WTC11 (cell line): ENCODE measurements at places on chromosomes 11 and 22.

DNA sequence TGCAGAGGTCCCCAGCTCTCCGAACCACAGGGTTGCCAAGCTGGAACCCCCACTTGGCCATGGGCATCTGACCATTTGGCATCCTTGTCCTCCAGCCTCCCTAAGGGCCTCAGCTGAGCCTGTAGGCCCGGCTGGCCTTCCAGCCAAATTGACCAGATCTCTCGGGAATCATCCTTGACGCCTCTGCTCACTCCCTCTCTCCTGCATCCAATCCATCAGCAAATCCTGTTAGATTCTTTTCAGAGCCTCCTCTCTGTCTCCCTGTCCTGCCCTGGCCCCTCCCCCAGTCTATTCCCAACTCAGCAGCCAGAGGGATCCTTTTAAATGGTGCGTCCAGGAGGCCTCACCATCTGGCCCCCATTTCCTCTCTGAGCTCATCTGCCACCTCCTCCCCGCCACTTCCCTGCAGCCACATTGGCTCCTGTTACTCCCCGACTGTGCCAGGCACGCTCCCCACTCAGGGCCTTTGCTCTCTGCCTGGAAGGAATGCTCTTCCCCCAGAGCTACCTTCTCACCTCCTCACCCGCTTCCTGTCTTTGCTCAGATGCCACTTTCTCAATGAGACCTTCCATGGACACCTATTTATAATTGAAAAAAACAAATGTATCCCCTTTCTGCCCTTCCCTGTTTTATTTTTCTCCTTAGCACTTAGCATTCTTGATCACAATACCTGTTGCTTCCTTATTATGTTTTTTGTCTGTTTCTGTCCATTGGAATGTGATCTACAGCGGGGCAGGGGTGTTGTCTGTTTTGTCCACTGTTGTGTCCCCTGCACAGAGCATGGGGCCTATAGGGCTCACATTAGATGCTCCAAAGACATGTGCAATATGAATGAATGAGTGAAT lies 78.1 kb downstream of the NFAM1 start:
- peak; percentile 56 for DNase-seq

- DNase-seq, result peak; percentile 67
Observed at GRCh38 chr11:17719938-17720795, 796 bp downstream of the MYOD1 start.

DNA sequence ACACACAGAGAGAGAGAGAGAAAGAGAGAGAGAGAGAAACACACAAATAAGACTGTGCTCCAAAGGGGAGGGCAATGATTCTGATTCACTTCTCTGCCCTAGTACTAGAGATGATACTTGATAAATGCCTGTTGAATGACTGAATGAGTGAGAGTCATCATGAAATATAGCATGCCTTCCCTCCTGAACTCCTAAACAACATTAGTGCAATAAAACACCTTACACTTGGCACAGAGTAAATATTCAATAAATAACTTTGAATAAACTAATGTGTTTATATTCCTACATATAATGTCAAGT lies 511.2 kb upstream of the RAG2 start:
- no peak for DNase-seq

GRCh38 chr11:120056301-120057027 lies 81.4 kb downstream of the TRIM29 start:
- no peak for DNase-seq

- peak; percentile 68 for DNase-seq
Observed at GRCh38 chr11:6419009-6419631, at the start of gene APBB1. APBB1 (minus strand) TSS chr11:6419094; CDS start chr11:6411347, 7,747 bp downstream.

DNA sequence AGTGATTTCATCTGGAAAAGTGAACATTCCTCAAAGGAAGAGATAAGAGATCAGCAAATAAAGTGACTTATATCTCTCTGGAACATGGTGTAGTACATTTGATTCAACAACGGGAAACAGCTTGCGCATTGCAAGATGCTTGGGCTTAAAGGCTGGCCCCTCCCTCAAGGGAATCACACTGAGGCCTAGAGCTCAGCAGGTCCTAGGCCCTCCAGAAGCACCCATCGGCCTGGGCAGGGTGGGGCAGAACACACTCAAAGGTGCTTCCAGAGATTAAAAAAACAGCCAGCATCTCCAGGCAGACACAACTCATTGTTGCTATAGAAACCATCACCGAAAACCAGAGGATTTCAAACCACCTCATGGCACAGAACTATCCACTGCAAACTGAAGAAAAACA lies 69.0 kb upstream of the ARFGAP3 start:
- no peak for DNase-seq

- no peak for DNase-seq
Observed at GRCh38 chr22:37290737-37291136, 8.4 kb downstream of the CYTH4 start.

DNA sequence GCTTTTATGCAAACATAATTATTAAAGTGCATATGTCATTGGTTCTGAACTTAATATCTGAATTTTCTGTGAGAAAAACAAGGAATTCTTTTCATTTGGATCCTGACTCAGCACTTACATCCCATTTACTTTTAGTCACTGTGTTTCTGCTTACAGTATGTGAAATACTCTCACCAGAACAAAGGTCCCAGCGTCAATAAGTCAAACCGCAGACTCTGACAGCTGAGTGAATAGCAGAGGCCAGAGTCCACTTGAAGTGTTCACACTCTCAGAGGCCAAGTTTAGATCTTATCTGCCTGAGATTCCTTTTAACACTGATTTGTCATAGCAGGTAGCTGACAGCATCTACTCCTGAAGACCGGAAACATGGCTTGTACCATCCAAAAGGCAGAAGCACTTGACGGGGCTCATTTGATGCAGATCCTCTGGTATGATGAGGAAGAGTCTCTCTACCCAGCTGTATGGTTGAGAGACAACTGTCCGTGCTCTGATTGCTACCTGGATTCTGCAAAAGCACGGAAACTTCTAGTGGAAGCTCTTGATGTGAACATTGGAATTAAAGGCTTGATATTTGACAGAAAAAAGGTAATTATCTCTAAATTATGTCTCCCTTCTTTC lies 14.6 kb downstream of the BBOX1 start:
- no peak for DNase-seq

DNA sequence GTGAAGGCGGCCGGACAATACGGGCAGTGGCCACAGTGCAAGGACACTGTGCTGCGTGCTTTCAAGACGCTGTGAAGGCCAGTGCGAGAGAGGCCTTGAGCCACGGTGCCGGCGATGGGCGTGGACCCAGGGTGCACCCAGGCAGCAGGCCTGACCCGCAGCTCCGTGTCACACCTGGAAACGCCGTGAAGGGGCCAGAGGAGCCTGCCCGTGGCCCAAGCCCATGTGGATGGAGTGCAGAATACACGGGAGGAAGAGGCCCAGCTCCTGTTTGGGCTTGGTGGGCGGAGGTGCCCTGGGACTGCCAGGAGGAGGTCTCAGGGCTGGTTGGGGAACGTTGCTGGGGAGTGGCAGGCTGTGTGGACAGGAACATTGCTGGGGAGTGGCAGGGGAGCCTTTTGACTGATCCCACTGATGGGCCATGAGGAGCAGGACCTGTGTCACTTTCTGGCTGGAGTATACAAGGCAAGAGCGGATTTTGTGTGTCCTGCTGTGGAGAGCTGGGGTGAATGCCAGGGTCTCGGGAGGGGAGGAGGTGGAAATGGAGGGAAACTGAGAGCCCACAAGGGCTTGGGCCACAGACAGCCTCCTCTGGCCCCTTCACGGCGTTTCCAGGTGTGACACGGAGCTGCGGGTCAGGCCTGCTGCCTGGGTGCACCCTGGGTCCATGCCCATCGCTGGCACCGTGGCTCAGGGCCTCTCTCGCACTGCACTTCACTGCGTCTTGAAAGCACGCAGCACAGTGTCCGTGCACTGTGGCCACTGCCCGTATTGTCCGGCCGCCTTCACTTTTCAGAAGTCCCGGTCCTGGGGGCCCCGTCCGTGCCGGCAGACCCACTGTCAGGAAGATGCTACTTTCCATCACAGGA lies 925.4 kb downstream of the BRD1 start:
- DNase-seq, result no peak

DNA sequence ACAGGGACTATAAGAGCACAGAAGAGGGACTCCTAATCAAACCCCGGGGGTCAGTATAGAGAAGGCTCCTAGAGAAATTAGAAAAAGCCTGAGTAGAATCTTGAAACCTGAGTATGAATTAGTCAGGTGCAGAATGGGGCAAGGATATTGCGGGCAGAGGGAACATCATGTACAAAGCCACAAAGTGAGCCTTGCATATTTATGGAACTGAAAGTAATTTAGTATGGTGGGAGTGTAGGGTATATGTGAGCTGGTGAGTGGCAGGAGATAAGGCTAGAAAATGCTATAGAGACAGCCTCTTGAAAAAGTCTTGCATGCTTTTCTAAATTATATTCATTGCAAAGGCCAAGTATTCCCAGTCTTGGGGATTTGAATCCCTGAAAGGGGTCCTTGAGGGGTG lies 93.7 kb downstream of the STIM1 start:
- DNase-seq, result no peak

- DNase-seq, result no peak
Observed at GRCh38 chr11:88357323-88358039, 19.9 kb upstream of the CTSC start.

- no peak for DNase-seq
Observed at GRCh38 chr11:7575841-7576725, 62.3 kb downstream of the PPFIBP2 start.

- peak; percentile 52 for DNase-seq
Observed at GRCh38 chr11:134069426-134070341, 812 bp downstream of the JAM3 start.

DNA sequence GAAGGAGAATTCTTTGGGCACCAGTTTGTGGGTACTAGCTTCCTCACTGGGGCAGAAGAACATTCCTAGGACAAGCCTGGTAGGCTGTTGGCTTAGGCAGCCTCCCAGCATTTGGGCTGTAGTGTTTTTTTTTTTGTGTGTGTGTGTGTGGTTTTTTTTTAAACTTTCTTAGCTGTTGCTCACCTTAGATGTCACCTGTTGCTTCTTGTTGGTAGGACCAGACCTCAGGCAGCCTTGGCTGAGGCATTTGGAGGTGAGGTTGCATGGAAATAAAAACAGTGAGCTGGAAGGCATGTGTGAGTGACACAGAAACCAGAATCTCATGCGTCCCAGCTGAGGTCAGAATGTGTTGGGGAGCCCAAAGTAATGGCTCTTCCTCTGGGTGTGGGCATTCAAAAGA lies 21.3 kb downstream of the AMPD3 start:
- no peak for DNase-seq

- peak; percentile 83 for DNase-seq
Observed at GRCh38 chr11:44286268-44286880, 23.6 kb downstream of the ALX4 start.

DNA sequence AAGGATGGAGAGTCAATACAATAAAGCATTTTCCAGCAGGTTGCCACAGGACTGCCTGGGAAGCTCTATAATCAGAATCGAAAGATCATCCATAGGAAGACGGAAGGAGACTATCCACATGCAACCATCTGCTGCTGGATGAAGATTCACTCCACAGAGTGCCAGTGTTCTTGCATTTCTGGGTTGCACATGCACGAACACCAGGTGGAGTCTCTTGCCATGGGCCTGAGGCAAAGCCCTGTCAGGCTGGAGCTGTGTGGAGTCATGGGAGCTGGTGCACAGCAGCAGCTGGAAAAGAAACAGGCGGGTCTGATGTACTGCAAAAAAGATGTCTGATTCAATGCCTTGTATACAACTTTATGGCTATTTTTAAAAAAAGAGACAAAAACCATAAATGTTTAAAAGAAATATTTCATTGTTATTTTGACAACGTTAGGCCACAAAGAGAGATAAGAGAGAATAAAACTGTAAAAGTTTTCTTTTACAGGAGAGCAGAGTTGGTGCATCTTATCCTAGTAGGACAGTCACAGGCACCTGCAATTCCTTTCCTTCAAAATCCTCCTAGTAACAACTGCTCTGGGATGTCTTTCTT lies 12.9 kb upstream of the FAT3 start:
- DNase-seq, result peak; percentile 52

- DNase-seq, result no peak
Observed at GRCh38 chr11:78311702-78312371, 105.8 kb downstream of the GAB2 start.

DNA sequence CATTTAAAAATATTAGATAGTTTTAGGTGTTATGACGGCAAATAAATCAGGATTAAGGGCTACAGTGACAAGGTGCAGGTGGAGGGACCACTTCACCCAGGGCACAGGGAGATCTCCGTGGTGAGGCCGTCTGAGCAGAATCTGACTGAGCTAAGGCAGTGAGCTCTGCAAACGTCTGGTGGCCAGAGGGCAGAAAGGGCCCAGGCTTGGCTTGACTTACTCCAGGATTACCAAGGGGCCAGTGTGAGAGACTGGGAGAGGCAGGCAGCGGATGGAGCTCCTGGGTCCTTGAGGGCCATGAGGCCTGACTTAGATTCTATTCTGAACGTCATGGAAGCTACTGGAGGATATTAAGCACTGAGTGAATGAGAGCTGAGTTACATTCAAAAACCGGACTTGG lies 125.9 kb upstream of the B3GAT1 start:
- DNase-seq, result no peak

DNA sequence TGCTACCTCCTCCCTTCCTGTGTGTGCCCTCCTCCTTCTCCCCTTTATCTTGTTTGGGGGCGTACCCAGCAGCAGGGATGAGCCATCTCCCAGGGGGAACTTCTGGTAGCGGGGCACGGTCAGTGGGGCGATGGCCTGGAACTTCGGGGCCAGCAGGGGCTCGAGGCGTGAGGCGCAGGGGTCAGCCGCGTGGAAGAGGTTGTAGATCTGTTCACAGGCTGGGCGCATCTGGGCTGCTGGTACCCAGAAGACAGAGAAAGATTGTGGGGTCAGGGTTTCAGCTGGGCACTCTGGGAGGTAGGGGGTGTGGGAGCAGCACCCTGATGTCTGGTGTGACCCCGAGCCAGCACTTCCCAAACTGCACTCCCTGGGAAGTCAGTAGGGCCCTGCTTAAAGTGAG lies 9.1 kb downstream of the PITPNM1 start:
- no peak for DNase-seq

- no peak for DNase-seq
Observed at GRCh38 chr11:101797335-101797734, 117.5 kb upstream of the CEP126 start.

- DNase-seq, result no peak
Observed at GRCh38 chr22:50532824-50533796, 3.3 kb upstream of the TYMP start.

DNA sequence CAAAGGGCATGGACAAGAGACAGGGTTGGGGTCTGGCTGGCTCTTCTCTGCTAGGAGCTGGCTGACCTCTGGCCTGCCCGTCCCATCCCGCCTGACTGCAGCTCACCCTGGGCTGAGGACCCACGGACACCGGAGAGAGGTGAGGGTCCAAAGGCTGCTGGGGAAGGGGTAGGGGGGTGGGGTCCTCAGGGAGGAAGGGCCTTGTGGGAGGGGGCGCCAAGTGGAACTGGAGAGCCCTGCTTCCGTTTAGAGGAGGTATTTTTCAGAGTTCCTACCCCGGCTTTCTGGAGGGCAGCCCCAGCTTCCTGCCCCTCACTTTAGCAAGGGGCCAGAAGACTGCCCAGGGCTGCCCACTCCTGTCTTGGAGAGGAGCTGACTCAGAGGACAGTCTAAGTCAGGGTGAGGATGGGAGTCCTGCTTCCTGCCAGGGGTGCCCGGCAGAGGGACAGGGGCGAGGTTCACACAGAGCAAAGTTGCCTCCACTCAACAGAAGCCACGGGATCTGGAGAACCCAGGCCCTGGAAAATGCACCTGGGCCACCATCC lies 7.1 kb downstream of the LARGE2 start:
- DNase-seq, result no peak

GRCh38 chr11:120835601-120836228 lies 188.2 kb upstream of the TBCEL start:
- DNase-seq, result no peak

GRCh38 chr22:23207729-23208393 lies 27.6 kb downstream of the BCR start:
- DNase-seq, result no peak

- DNase-seq, result peak; percentile 84
Observed at GRCh38 chr22:37681556-37682049, 4.5 kb upstream of the NOL12 start.

- DNase-seq, result no peak
Observed at GRCh38 chr11:14566331-14567063, 46.3 kb upstream of the PSMA1 start.
